HEK293T (cell line): ENCODE measurements at places on chromosomes 11 and 22.

DNA sequence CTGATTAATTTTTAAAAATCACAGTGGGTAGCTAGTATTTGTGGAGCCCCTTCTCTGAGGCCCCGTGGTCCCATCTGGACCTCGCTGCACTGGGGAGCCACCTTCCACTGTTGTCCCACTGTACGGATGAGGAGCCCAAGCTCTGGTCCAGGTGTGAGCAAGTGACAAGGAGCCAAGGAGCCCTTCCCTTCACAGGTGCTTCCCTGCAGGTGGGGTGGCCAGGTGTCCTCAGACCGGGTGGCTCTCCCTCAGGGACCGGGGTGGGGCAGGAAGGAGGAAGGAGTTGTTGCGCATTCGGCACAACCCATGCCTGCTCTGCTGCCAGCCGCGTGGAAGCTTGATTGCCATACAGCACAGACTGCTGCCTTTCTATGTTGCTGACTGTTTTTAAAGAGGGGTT, 10.4 kb upstream of the SEPTIN5 start:
- DNase-seq: no peak

- DNase-seq: peak; percentile 78
Measured at GRCh38 chr22:33579448-33580093, 340.7 kb downstream of the LARGE1 start.

DNA sequence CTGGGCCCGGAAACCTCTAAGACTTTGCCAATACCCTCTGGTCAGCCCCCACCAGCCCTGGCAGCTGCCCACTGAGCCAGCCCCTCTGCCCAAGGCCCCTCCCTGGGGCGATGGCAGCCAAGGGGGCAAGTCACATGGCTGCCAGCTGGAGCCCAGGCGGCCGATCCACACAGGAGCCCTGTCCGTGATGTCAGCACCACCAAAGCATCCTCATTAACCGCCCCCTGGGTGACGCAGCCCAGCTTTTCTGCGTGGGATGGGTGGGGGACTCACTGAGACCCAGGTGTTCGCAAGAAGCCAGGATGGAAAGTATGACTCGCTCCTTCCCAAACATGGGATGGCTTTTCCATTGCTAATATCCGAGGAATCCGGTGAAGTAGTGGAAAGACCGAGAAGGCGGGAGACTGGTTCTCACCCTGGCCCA, 46.6 kb upstream of the WNT7B start:
- DNase-seq: no peak

DNA sequence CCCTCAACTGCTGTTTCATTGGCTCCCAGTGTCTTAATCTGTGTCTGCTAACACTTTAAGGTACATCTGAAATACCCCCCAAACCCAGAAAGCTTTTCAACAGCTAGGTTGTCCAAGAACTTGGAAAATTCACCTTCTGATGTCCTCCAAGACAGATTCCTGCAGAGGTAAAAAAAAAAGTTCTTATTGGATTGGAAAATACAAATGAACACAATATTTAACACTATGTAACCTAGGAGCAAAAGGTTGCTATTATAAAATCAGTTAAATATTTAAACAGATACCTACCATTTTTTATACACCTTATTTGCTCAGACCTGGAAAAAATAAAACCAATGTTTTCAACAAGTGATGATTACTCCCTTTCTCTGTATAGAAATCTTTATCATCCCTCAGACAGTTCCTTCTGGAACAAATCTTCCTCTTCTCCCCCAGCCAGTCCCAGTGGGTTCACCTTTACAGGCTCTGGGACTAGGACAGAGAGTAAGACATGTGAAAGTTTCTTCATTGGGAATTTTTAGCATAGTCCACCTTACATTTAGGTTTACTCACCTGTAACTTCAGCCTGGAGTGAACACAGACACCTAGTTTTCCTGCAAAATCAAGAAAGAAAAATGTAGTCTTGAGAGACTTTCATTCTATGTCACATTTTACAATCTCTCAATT, 13.3 kb upstream of the WDR74 start:
- DNase-seq: no peak

DNA sequence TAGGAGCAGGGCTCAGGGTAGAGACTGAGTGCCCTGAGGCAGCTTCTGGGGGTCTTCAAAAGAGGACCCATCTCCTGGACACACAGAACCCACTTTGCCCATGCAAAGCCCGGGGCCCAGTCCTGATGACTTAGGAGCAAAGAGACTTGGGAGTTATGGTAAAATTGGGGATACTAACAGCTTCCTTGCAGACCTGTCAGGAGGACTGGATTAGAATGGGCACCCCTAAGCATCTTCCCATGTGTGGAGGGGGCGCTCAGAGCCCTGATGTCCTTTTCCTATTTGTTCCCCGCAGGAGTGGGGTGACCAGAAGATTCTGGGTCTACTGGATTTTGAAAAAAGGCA, 100.0 kb downstream of the WNT7B start:
- DNase-seq: no peak
